ENCODE measurements at places on chromosomes 5 and 9.

GRCh38 chr5:181246276-181247049, 2.8 kb upstream of the RACK1 start:
- DNase-seq, result peak; percentile 62

DNA sequence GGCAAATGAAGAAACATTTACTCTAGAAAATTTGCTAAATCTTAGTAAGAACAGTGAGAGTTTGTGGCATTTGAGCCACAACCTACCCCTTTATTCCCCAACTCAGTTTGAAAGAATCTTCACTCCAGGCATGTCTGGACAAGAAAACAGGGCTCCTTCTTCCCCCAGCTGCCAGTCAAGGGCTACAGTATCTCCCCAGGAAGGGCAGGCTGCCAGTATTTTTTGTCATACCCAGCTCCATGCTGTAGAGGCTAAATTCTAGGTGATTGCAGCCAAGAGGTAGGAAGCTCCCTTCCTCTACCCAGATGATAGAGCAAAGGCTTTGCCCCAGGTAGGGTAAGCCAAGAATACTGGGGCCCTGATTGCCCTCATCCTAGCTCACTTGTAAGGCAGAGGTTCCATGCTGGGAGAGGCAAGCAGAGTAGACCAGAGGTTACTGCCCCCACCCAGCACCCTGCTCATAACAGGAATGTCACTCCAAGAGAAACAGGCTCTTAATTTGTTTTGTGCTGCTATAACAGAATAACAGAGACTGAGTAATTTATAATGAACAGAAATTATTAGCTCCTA, 20.0 kb upstream of the GRPEL2 start:
- DNase-seq, result no peak

GRCh38 chr9:16680541-16680940, 189.9 kb downstream of the BNC2 start:
- DNase-seq, result no peak

- DNase-seq, result no peak
These were observed 1073.2 kb upstream of the DMAC1 start for GRCh38 chr9:8872802-8873201.

DNA sequence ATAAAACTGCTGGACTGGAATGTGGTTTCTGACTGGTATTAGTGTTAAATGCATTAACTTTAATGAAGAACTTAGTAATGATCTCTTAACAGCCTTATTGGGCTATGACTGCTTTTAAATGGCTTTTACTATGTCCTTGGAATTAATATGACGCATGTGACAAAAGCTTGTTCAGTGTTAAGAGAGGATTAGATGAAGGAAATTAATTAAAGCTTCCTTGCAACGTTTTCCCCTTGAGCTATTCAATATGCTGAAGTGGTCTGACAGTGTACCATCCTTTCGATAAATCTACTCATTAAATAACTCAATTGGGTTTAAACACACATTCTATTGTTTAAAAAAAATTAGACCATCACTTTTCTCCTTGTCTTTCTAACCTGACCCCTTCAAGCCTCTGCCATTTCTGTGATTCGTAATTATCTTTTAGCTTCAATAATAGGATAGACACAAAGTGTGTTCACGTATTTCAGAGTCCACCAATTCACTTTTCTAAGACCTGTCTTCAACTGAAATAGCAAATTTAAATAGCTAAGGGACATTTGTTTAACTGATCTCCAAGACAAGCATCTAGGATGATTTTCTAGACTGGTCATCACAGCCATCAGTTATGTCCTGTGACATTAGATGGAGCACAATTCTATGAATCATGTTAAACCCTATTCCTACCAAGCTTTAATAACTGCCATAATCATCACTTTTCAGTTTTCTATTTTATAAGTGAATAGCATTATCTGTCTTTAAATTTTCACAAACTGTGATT, 1258.0 kb upstream of the CDH9 start:
- DNase-seq, result no peak

- no peak for DNase-seq
These were observed 159.2 kb upstream of the RAI14 start for GRCh38 chr5:34496701-34497469.

GRCh38 chr5:154363411-154363810, 82.4 kb upstream of the SAP30L start:
- DNase-seq, result no peak
